ENCODE measurements at places on chromosomes 2 and 18.

GRCh38 chr2:105786231-105787230, 41.8 kb downstream of the NCK2 start:
- DNase-seq: no peak

- DNase-seq: no peak
These were observed 397.6 kb downstream of the ZNF521 start for GRCh38 chr18:24954341-24954740.

- DNase-seq: no peak
These were observed 22.0 kb downstream of the TCF23 start for GRCh38 chr2:27170581-27171337.

DNA sequence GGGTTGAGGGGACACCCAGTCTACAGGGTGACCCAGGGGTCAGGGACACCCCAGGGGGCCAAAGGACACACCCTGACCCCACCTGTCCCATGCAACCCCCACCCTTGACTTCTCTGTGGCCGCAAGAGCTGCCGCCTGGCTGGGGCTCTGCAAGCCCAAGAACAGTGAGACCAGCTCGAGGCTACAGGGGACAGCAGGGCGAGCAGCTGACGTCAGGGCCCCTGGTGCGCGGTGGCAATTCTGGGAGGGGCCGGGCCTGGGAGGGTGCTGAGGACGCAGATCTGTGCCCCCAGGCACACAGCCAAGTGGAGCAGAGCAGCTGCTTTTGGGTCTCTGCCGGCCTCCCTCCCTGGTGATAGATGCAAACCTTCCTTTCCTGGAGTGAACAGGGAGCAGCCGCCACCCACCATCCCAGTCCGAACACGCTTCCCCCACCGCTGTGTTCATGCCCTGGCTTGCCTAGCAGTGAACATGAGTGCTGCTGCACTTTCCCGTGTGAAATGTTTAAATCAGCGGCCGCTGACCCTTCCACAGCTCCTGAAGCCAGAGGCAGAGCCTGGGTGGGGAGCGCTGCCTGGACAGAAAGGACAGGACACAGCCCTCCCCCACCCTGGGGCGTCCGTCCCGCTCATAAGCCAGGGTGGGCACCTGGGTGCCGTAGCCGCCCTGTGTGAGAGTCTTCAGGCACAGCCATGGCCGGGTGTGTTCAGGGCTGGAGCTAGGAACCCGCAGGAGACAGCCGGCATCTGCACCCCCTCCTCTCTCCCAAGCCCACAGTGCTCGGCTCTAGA, 46.9 kb downstream of the SLC66A2 start:
- peak; percentile 60 for DNase-seq

DNA sequence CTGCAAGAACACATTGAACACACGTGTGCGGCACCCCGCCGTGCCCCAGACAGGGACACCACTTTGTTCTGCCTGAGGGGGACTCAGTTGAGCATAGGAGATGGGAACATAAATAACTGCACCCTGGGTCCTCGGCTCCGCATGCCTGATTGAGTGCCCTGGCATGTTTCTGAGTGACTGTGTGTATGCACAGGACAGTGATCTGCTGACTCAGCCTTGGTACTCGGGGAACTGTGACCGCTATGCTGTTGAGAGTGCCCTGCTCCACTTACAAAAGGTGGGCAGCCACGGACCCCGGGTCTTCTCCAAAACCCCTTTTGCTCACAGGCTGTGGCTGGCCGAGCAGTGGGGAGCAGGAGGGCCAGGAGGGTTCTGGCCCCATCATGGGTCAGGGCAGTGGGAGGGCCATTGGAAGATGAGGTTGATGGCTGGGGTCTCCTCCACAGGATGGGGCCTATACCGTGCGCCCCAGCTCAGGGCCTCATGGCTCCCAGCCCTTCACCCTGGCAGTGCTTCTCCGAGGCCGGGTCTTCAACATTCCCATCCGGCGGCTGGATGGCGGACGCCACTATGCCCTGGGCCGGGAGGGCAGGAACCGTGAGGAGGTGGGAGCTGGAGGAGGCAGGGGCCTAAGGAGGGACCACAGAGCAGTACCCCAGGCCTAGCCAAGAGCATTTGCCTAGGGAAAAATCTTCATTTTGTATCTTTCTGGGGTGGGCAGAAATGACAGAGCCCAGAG, 16.9 kb downstream of the SH2D6 start:
- no peak for DNase-seq

DNA sequence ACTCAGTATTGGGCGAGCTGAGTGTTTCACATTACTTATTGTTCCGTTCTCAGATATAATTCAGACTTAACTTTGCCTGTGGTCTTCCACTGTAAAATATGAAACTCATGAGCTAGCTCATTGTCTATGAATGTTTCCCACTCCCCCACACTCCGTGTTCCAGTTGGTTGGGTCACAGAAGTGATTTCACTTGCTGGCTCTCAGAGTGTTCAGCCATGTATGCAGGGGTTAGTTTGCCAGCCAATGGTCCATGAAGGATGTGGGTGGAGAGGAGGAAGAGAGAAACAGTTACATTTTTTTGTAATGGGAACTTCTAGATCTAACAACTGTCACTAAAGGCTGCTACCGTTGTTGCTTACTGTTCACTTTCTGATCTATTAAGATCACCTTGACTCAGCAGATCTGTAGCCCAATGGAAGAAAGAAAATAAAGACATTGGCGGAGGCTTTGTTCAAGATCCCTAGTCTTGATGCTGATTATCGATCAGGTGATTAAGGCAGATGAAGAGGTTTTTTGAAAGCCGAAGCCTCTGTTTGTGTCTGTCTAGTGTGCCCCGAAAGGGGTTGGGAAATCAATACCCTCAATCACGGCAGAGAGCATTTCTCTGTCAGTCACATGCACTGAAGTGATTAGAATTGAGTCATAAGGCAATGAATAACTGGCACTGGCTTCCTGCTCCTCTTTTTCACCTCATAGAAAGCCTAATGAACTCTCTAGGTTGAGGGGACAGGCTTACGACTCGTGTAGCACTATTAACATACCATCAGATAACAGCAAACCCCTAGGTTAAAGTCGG, 279.7 kb upstream of the FIGN start:
- peak; percentile 23 for DNase-seq

DNA sequence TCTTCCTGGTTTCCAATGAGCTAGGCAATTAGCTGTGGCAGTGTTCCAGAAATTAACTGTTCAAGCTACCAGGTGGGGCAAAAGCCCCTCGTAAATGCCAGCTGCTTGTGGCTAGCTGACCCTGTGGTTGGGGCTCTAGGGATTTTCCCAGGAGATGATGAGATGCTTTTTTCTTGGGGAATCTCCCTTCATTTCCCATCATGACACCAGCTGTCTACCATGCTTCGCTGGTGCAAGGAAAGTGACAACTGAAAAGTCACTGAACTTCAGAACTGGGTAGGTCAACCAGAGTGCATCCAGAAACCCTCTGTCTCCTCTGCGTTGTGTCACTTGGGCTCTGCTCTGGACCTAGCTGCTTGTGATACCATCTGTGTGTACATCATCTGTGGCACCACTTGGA, 386.5 kb upstream of the DCC start:
- DNase-seq: no peak

DNA sequence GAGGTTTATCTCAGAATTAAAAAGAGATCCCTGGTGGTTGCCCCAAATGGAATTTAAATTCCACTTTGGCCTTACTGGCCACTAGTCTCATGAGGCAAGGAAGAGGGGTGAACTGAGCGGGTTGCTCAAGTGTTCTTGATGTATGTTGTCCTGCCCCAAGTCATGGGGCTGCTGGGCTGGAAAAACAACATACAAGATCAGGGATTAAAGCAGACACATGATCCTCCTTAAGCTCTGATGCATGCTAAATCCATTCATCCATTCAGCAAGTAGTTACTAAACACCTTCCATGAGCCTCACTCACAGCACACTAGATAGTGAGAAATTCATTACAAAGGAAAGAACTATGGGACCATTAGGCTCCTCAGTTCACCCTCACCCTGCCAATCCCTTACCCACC, 196.3 kb downstream of the MREG start:
- DNase-seq: no peak

GRCh38 chr2:200677721-200678532, 92.1 kb downstream of the AOX1 start:
- DNase-seq: peak; percentile 44

DNA sequence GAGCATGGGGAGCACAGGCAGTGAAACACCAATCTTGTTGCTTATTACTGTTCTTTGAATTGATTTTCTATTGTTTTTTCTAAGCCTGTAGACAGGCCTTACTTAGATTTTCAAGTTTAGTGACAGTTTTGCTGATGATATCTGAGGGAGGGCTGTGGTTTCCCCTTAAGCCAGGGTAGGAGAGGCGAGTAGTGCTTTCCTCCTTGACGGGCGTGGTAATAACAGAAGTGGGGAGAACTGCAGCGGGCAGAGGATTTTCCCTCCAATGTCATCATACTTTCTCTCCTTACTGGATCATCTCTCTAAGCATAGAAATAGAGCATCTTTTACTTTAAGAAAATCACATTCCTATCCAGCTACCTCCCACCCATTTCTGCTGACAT, 314.4 kb downstream of the ALK start:
- DNase-seq: no peak

DNA sequence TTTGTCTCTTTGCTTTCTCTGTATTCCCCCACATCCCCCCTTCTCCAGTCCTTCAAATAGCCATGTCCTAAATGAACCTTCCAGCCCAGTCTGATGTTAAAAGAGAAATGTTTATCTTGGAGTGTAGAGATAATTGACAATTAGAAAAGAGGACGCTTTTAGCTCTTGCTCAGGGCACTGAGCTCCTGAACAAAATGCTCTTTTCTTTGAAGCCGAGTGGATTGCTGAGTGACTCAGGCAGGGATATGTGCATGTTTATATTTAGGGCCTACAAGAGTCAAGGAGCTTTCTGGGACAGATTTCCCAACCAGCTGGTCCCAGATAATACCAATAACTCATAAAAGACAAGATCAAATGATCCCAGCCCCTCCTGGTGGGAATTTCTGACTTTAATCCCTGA, 88.0 kb upstream of the SETBP1 start:
- no peak for DNase-seq

DNA sequence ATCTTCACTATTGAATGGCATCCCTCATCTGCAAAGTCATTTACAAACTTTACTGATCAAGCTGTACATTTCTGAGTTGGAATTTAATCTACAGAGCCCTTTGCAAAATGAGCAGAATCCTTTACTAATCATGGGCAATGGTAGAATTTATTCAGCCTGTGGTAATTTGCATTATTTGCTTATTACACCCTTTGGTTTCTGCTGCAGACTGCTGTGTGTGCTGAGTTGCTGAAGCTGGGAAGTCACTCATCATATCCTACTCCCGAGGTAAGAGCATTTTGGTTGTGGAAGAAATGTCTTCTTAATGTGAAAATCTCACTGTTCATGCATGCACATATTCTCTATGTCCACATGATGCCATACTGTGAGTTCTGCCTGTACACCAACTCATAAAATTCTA, 357.4 kb upstream of the SLC39A10 start:
- no peak for DNase-seq

- no peak for DNase-seq
These were observed 434.4 kb downstream of the TNS1 start for GRCh38 chr2:217568289-217568971.

DNA sequence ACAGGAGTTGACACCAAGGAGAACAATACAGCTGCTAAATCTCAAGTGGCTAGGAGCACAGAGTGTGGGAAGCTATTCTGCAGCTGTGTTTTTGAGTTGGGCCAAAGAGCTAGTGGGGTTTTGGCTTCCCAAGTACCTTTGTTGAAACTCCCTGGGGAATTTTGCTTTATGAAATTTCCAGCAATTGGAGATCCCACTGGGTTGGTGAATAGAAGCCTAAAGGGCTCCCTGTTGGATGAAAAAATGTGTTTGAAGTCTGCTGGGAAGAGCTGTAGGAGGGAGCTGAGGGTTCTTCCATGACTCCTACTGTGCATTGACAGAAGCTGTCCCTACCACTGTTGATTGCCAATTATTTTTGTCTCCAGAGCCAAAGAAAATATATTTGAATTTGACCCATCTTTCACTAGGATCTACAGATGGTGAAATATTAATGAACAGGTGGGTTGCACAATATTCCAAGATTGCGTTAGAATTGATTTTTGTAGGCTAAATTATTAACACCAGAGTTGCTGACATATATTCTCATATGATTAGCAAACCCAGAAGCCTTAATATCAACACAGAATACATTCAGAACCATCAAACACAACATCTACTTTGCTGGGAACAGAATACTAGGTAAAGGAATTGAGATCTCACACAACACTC, 95.4 kb upstream of the CYP1B1 start:
- no peak for DNase-seq

DNA sequence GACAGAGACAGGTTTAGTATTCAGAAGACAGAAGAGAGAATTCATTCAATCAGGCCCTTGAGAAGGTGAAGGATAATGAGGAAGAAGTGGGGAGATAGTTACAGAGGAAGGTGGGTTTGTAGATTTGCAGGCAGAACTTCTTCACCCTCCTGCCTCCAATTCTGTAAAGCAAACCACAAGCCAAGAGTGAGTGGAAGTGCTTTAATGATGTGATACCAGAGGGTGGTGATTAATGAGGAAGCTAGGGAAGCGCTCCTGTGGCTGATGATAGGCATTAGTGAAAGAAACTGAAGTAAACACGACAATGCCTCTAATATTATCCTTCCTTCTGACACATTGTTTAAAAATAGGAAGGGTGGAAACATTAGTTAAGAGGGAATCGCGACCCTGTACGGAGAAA, 78.2 kb downstream of the CAPN13 start:
- DNase-seq: no peak

- DNase-seq: no peak
These were observed 73.9 kb downstream of the MARCO start for GRCh38 chr2:119015845-119016244.

DNA sequence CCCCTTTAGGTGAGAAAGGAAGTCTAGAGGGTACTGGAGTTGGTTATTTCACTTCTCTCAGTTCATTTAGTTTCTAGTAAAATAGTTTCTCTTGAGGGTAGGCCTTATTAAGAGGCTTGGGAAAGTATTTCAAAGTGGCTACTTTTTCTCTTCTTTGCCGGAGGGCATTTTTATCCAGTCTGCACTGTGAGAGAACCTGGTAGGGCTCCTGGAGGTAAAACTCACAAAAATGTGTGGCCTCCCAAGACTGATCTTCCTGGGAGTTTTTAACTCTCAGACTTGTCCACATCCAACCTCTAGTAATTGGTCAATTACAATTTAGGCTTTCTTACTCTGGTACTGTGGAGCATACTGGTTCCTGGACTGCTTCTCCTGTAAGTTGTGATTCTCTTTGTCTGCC, 28.0 kb downstream of the EHBP1 start:
- no peak for DNase-seq

DNA sequence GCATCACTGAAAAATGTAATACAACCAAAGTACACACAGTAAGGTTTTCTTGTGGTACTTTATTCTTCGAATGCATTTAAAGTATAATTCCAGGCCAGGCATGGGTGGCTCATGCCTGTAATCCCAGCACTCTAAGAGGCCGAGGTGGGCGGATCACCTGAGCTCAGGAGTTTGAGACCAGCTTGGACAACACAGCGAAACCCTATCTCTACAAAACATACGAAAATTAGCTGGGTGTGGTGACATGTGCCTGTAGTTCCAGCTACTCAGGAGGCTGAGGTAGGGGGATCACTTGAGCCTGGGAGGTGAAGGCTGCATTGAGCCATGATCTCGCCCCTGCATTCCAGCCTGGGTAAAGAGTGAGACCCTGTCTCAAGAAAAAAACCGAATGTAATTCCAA, 3.9 kb upstream of the TTC39C start:
- no peak for DNase-seq

GRCh38 chr18:63309422-63309821, 10.1 kb downstream of the BCL2 start:
- no peak for DNase-seq

GRCh38 chr2:219628986-219629901, 1.8 kb downstream of the SLC4A3 start:
- peak; percentile 61 for DNase-seq

- no peak for DNase-seq
These were observed 226.3 kb downstream of the EIPR1 start for GRCh38 chr2:3151153-3151918.
